ENCODE measurements at places on chromosomes 6 and 20.

DNA sequence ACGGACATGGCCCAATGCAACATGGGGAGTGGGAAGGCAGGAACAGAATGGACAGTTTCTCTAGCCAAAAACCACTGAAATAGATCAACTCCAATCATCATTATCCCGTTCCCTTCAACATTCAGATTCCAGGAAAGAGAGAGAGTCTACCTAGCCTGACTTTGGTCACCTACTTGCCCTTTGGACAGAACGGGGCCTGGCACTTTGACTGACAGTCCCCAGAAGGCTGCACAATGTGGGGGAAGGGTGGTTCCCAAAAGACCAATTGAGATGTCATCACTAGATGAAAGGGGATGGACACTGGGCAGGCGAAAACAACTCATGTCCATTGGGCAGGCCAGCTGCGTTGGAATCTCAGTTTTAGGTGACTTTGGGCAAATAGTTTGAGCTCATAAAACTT is 15.0 kb upstream of the KIF16B start:
- no peak for DNase-seq

DNA sequence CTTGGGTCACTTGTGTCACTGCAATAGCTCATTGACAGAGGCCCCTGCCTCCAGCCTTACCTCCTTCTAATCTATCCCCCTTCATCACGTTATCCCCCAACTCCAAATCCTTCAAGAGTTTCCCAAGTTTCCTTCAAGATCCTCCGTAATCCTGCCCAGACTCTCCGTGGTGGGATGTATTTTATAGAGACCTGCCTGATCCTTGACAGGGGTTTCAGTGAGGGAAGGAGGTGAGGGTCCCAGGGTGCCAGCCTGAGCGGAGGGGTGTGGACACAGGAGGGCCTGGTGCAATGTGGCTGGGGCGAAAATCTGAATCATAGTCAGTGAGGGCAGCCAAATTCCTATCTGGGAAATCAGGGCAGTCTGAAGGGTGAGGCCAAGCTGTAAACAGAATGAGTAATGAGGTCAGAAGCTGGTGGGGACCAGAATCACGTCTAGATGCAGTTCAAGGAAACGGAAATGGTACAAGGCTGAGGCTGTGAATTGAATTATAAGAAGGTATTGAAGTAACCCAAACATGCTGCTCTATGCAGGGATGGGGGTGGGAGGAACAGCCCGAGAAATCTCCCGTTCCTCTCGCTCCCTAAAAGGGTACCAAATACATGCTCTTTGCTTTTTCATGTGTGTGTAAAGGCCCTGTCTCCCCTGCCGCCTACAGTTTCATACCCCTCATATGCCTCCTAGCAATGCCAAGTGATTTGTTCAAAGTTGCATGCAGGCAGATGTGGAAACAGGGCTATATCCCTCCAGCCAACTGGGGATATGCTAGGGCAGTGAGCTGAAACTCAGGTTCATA is 35.4 kb upstream of the PIM1 start:
- no peak for DNase-seq

GRCh38 chr6:106629859-106630163 is 433 bp downstream of the QRSL1 start:
- no peak for DNase-seq

DNA sequence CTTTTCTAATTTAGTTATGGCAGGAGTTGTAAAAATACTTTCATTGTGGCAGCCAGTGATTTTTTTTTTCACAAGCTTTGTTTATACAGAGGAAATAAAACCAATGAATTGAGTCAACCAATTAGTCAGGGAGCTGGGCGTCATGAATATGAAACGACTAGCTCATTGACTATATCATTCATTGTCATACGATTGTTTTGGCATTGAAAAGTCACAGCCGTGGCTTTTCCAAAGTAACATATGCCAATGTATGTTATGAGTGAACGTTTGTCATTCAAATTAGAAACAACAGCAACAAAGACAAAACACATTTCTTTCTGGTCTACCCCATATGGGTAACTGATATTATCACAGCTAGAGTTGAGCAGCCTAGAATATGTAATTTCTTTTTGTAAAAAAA is 810.6 kb downstream of the EPHA7 start:
- DNase-seq = no peak

- no peak for DNase-seq
These were observed 23.2 kb upstream of the YWHAB start for GRCh38 chr20:44862286-44862685.

DNA sequence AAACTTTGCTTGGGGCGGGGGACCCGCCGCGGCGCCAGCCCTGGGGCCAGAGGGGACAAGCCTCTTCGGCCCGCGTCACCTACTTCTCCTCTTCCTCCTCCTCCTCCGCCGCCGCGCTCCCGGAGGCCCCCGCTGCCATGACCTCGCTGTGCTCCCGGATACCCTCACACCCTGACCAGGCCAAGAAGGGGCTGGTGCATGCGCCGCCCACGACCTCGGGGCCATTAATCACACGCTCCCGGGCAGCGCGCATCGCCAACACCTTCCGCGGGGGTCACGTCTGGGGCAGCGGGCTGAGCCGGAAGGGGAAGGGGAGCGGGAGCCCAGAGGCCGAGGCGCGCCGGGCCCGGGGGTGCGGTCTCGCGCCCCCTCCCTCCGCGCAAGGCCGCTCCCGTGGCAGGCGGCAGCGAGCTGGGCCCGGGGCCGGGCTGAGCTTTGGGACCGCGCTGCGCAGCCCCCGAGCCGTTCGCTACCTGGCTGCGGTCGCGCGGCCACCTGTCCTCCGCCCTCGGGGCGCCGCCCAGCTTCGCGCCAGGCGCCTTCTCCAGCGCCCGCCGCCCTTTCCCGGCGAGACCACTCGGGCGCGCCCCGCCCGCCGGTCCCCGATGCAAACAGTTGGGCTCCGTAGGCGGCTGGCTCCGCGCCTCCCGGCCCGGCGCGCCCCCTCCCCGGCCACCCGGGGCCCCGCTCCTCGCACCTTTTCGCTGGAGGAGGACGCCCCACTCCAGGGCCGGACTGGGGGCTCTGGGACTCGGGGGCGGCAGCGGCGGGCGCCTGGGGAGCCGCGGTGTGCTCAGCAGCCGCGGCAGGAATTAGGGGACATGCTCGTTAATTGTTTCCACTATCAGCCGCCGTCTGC is 575 bp upstream of the CNR1 start:
- DNase-seq = no peak

DNA sequence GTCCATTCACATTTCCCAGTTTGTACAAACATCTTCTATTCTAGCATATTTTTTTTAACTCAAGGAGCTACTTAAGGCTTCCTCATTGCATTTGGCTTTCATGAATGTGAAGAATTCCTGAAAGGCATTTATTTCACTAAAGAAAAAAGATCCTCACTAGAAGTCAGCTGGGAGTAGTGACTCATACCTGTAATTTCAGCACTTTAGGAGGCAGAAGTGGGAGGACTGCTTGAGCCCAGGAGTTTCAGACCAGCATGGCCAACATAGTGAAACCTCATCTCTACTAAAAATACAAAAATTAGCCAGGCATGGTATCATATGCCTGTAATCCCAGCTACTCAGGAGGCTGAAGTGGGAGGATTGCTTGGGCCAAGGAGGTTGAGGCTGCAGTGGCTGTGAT is 30.9 kb upstream of the XRN2 start:
- DNase-seq = no peak

DNA sequence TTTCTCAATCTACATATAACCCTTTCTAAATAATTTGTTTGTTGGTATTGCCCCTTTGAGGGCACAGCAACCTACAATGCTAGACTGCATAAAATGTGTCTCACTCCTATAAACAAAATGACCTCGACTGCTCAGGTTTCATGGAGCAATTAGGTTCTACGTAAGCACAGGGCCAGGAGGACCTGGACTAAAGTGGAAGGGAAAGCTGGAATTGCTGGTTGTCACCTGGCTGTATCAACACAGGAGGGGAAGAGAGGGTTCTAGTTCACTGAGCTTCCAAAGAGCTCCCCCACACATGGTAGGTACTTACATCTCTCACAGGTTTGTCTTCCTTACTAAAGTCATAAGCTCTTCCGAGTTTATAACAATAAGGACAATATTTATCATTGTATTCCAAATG is 51.0 kb downstream of the NCOA6 start:
- DNase-seq = no peak

GRCh38 chr6:119312875-119313338 is 36.7 kb downstream of the MAN1A1 start:
- DNase-seq = no peak

GRCh38 chr6:14739827-14740226 is 506.0 kb upstream of the JARID2 start:
- no peak for DNase-seq

- no peak for DNase-seq
These were observed 2.5 kb downstream of the RREB1 start for GRCh38 chr6:7110092-7110792.

DNA sequence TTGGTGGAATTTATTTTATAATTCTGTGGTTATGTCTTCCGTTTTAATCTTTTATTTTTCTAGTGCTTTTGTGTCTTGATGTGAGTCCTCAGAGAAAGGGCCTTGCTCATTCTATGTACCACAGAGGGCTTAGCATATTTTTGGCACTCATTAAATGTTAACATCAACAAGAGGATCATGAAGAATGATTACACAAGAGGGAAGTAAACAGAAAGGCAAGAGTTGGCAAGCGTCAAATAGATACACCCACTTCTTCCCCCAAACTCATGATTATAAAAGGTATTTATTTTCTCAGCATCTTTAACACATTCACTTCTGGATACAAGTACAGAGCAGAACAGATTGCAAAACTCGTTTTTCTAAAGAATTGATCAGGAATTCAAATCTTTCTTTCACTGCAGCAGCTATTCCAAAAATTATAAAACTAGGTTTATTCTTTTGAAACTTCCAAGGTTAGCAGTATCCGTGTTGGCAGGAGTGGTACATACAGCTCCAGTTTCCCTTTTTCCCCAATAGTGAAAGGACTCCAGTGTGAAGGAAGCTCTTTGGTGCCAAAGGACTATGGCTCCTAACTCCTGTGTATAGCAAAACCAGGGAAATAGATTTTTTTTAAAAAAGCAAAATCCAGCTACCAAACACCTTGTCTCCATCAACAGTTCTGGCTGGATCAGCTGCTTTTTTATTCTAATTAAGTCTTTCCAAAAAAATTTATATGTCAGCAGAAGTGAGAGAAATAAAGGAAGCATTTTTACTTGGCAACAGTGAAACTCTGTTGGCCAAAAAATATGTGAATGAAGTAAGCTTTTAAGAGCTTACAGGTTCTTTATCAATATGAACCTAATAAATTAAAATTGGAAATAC is 221.9 kb downstream of the ADGRG6 start:
- no peak for DNase-seq

DNA sequence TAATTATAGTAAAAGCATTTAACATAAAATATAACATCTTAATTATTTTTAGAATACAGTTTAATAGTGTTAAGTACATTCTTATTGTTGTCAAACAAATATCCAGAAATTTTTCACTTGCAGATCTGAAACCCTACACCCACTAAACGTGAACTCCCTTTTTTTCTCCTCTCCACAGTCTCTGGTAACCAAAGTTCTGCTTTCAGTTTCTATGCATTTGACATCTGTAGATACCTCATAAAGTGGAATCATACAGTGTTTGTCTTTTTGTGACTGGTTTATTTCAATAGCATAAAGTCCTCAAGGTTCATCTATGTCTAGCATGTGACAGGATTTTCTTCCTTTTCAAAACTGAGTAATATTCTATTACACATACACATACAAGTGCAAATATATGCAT is 286.3 kb downstream of the BTBD3 start:
- no peak for DNase-seq

DNA sequence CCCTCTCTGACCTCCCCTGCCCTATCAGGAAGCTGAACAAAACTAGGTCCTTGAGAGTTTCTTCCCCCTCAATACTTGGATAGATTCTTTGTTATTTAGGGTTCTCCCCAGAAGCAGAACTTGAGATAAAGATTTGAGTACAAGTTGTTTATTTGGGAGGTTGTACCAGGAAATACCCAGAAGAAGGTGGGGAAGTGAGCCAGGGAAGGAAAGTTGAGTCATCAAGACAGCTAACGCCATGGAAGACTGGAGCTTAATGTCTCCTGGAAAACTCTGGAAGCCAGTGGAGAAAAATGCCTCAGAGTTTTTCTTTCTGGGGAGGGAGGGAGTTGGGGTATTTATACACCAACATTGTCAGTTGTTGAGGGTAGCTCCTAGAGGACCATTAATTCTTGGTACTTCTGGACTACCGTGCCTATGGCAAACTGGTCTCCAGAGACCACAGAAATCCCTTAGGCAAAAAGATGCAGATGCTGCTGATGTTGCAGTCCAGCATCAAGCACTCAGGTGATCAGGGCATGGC is 102.6 kb upstream of the ZFP64 start:
- no peak for DNase-seq

GRCh38 chr6:125747589-125748405 is 1.6 kb upstream of the HEY2 start:
- DNase-seq = no peak

DNA sequence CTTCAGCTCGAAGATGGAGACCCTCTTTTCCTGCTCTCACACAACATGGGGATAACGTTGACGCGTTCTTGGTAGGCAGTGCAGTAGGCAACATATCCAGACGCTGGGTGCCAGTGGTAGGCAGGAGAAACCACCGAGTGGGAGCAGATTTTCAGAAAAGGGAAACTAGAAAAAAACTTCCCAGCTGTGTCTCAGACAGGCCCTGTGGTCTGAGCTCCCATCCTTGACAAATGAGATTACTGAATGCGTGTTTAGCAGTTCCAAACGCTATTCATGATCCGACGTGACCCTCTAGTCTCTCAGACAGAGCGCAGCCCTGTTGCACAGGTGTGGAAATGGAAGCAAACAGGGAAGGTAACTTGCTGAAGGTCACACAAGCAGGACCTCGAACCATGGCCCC is 83.9 kb upstream of the DUSP22 start:
- no peak for DNase-seq

DNA sequence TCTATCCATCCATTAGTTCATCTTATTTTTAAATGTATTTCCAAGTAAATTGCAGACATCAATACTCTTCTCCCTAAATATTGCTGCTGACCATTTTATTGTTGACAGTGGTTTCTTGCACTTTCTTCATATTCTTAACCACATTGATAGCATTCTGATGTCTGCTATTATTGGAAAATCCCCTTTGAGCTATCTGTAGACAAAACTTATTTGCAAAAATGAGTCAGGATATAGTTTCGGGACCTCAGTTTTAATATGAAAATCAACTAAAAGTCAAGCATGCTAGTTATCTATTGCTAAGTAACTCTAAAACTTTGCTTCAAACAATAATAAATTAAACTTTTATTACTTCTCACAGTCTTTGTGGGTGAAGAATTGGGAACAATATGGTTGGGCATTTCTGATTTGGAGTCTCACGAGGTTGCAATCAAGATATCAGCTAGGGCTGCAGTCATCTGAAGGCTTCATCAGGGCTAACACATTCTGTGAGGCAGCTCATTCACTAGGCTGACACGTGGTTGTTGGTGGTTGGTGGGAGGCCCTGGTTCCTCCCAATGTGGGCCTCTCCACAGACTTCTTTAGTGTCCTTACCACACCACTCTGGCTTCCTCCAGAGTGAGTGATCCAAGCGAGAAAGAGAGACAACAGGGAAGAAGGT is 32.7 kb downstream of the CD109 start:
- no peak for DNase-seq

- no peak for DNase-seq
These were observed 623.3 kb downstream of the CD109 start for GRCh38 chr6:74319292-74319691.
